T1000 (cell line): ENCODE measurements at places on chromosomes 7 and 10.

GRCh38 chr7:48300301-48300700 is 129.0 kb downstream of the ABCA13 start:
- DNase-seq = no peak

DNA sequence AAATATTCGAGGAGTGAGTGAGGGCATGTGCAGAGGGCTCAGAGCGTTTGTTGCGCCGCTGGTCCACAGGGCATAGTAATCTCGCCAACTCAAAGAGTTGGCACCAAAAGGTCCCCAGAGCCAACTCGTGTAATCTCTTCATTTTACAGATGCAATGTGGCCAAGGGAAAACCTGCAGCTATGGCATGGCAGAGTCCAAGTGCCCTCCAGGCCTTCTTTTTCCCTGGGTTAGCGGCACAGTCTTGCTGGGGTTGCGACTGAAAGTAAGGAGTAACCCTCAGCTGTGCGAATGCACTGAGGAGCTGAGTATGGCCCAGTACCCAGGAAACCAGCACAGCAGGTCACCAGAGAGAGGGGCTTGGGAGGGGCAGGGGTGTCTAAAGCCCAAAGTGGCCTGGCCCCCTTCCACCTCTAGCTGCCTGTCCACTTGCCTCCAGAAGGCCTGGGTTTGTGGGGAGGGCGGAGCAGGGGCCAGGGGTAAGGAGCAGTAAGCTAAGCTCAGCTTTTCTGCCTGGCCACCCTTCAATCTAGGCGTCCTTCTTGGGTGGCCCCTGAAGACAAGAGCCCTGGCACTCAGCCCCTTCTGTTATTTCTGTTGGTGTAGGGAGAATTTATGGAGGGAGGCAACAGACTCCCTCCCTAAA is 3.3 kb upstream of the GAD2 start:
- DNase-seq = no peak

DNA sequence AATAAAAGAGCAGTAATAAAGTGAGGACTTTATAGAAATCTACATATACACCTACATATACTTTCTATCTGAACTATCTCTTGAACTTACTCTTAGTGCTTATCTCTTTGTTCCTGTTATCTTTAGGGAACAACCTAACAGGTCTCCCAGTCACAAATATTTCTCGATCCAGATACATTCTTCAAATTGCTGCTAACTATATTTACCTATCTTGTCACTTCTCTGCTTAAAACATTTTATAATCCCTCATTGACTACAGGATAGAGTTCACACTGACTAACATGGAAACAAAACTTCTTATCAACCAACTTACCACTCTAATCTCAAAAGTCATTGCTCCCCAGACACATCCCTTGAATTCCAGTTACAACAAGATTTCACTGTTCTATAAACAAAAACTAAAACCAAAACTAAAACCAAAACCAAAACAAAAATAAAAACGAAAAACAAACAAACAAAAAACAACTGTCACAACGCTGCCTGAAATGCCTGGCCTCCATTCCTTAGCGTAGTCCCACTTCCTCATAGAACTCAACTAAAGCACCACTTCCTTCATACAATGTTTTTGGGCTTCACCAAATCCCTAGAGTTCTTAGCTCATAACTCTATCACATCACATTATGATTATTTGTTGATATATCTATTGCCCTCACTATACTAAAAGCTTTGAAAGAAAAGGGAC is 134.7 kb downstream of the SEMA3D start:
- DNase-seq = no peak

DNA sequence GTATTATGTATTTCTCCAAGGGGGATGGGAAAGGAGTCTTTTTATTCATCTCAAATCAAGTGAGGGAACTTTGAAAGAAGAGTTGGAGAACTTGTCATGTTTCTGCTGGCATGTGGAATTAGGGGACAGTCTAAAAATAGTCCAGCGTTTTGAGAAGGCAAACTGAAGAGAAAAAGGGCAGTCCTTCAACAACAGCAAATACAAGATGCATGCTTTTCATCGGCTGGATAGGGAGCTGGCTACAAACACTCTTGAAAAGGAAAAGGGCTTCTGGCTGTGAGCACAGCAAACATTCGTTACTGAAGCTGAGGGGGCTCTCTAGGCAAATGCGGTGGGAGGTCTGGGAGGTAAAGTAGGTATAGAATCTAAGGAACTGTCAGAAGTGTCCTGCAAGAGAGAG is 91.9 kb downstream of the AHR start:
- DNase-seq = no peak

GRCh38 chr10:4847561-4848355 is 21.8 kb downstream of the AKR1E2 start:
- no peak for DNase-seq

DNA sequence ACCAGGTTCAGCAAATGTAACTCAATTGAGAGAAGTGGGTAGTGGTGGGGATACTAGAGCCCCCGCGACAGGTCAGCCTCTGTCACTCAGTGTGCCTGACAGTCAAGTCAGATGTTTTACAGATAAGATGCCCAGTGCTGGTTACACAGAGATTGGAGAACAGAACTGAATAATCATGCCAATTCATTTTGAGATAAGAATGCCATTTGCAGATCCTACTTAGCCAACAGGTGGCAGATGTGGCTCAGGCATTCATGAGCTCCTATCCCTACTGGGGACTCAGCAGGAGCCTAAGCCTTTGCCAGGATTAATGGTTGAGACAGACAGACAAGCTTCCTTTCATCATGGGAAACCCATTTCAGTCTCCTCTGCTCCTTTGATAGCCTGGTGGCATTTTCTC is 137.8 kb downstream of the MAPK8 start:
- DNase-seq = no peak

- no peak for DNase-seq
These were observed 838.1 kb downstream of the DNAJB9 start for GRCh38 chr7:109407756-109408155.

- DNase-seq = no peak
These were observed 2.6 kb upstream of the ZPBP start for GRCh38 chr7:50095634-50096033.

DNA sequence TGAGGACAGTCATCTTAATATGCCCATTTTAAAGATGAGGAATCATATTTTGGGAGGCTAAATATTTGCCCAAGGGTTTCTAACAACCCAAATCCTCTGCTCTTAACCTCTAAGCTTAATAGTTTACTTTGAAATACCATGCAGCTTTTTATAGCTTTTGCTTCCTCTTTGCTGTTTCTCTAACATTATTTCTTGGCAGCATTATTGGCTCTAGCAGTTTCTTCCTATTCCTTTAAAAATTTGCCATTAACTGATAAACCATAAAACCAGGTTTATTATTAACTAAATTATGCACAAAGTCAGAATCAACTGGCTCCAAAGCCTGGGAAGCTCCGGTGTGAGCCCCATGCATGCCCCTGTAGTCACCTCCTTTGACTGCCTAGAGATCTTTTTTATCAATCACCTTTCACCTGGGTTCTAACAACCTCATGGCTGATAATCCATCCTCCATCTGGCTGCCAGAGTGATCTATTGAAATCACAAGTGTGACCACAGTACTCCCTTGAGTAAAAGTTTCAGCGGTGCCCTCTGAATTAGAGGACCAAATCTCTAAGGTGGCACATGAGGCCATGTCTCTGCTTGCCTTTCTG is 62.4 kb downstream of the ITGB8 start:
- DNase-seq = no peak

GRCh38 chr7:135480966-135481597 is 28.8 kb downstream of the CNOT4 start:
- DNase-seq = no peak

- no peak for DNase-seq
These were observed 390.3 kb downstream of the KCNMA1 start for GRCh38 chr10:77247031-77247990.

DNA sequence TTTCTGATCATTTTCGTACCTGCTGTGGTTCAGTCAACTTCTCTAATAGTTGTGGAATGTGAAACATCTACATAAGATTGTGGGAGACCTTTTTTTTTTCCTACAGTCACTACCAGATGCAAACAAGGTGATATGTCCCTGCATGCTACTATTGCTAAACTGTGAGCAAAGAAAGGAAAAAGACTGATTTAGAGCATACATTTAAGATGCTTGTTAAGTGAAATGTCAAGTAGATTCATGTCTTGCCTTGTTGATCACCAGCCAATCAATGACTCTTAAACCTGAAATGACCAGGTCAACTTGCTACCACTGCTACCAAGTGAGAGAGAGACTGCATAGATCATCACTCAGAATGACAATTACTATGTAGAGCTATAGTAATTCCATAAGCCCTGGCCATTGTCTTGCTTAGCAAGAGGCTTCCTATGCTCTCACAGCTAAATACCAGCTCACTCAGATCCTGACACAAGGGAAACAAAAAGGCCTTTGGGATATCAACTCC is 84.3 kb upstream of the SKAP2 start:
- no peak for DNase-seq

- no peak for DNase-seq
These were observed 65.6 kb upstream of the SEC61G start for GRCh38 chr7:54824655-54825054.

- no peak for DNase-seq
These were observed 26.2 kb downstream of the IKZF1 start for GRCh38 chr7:50330696-50331095.

GRCh38 chr10:110410329-110411046 is 87.2 kb upstream of the DUSP5 start:
- peak; percentile 77 for DNase-seq

- no peak for DNase-seq
These were observed 28.6 kb upstream of the BMPER start for GRCh38 chr7:33876596-33877274.

DNA sequence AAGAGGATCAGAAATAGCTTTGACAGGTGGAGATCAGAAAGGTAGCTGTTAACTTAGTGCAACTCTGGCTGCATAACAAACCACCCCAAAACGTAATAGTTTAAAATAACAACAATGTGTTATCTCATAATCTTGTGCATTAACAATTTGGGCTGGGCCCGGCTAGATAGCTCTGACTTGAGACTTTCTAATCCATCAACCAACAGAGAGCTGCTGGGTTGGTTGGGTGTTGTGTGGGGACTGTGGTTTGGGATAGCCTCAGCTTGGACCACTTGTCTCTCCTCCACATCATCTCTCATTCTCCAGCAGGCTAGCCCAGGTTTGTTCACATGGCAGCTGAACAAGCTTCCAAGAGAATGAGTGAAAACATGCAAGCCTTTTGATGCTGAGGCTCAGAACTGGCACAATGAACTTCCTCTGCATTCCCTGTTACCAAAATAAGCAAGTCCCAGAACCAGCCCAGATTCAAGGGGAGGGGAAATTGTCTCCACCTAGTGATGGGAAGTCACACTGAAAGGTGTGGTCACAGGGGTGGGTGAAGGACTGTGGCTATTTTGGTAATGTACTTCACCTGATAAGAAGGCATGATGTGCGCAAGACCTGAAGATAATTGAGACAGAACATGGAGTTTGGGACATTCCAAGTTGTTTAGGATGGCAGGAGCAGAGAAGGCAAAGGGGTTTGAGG is 20.4 kb upstream of the ASAH2 start:
- no peak for DNase-seq

- DNase-seq = no peak
These were observed 134.6 kb downstream of the JAZF1 start for GRCh38 chr7:28046035-28046434.

- DNase-seq = no peak
These were observed 107.8 kb downstream of the SRI start for GRCh38 chr7:88111954-88112471.

- no peak for DNase-seq
These were observed 134.9 kb downstream of the NRCAM start for GRCh38 chr7:108321359-108321758.

GRCh38 chr10:20485554-20485953 is 411.6 kb downstream of the NEBL start:
- DNase-seq = no peak

DNA sequence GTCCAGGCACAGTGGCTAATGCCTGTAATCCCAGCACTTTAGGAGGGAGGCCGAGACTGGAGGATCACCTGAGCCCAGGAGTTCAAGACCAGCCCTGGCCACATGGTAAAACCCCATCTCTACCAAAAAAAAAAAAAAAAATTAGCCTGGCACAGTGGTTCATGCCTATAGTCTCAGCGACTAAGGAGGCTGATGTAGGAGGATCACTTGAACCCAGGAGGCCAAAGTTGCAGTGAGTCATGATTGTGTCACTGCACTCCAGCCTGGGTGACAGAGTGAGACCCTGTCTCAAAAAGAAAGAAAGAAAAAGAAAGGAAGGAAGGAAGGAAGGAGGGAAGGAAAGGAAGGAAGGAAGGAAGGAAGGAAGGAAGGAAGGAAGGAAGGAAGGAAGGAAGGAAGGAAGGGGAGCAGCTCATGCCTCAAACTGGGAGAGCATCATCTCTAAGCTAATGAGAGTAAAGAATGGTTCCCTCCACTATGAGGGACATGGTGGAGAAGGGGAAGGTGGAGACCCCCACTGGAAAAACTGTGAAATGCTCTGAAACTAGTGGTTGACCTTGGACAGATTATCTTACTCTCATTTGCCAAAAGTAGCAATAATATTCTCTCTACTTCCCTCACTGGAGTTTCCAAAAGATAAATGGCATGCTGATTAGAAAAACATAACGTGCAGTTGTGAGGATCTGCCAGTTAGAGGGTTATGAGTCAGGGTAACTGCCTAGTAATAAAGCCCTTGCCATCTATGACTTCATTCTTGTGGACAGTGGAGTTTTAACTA is 16.8 kb downstream of the GIMAP5 start:
- DNase-seq = no peak

GRCh38 chr10:102645388-102645740 is 1.1 kb downstream of the TRIM8 start:
- no peak for DNase-seq

GRCh38 chr10:96188421-96188820 is 58.3 kb downstream of the ZNF518A start:
- no peak for DNase-seq

- DNase-seq = no peak
These were observed 43.7 kb downstream of the OSBPL3 start for GRCh38 chr7:24936121-24936824.

GRCh38 chr7:121167971-121168370 is 160.8 kb upstream of the WNT16 start:
- no peak for DNase-seq

DNA sequence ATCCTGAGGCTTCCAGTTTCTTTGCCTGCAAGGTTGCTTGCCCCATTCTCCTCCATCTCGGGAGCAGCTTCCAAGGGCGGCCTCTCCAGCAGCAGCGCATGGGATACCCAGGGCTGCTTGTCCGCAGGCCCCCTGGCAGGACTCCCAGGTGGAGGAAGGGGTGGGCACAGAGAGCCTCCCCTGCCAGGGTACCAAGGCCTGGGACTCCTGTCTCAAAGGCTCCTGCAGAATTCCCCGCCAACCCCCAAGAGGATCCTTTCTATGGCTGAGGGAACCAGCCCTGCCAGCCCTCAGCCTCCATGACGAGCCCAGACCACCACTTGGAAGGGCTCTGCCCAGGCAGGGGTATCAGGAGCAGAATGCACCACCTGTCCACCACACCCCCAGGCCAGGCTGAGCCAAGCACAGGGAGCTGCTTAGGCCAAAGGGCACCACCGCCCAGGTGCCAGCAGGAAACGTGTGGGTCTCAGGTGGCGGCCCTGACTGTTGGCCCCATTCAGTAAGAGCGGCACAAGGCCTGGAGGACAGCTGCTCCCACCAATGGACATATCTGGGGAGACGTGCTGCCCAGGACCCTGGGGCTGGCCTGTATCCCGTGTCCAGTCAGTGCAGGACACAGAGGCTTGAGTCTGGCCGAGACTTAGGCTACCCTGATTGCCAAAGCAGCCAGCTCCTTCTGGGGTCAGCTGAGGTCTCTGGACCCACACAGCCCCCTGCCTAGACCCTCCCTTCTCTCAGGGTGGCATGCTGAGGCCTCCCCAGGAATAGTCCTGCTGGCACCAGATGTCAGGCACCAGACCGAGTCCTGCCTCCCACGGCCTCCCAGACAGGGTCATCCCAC is 33.8 kb upstream of the INPP5A start:
- no peak for DNase-seq
